ENCODE measurements at places on chromosomes 2 and 18.
A peak's percentile ranks its signal among the peaks of the same experiment; 100 is the strongest.

DNA sequence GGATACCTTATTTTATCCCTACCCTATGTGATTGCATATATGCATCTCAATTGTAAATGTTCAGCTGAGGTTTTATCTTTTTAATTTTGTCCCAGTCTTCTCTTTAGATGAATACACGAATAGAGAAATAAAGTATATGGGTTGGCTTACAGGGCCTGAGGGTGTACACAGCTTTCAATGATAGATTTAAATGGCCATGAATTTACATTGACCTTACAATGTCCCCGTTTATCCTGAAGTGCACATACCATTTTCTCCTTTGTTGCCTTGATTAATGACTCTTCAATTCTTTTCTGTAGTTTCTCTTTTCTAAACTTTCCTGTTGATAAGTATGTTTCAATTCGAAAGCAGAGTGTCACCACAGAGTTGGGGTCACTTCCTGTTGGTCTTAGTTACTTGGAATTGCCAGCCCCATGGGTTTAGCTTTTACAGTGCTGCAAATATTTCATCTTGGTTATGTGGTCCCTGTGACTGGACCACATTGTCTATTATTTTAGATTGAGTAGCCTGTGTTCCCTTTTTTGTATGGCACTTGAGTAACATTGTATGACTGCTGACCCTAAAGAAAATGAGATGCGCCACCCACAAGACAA lies 1616.3 kb upstream of the ACVR2A start:
- peak; percentile 52 for DNase-seq

DNA sequence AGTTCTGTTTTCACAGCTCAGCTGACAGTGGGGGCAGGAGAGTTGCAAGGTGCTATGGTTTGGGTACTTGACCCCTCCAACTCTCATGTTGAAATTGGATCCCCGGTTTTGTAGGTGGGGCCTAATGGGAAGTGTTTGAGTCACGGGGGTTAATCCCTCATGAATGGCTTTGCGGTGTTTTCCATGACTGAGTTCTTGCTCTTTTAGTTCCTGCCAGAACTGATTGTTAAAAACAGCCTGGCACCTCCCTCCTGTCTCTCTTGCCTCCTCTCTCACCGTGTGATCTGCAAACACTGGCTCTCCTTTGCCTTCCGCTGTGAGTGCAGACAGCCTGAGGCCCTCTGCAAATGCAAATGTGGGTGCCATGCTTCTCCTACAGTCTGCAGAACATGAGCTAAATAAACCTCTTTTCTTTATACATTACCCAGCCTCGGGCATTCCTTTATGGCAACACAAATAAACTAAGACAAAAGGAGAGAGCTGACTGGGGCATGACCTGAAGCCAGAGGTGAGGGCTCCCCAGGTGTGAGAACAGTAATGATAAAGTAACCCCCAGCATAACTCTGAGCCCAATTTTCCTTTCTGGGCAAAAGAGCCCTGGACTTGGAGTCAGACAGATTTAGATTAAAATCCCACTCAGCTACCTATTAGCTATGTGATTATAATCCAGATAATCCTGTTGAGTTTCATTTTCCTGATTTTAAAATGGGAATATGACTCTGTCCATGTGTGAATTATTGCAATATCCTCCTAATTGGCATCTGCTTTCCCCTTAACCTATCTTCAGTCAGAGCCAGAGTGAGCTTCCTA lies 64.9 kb upstream of the CAPN13 start:
- DNase-seq, result no peak

DNA sequence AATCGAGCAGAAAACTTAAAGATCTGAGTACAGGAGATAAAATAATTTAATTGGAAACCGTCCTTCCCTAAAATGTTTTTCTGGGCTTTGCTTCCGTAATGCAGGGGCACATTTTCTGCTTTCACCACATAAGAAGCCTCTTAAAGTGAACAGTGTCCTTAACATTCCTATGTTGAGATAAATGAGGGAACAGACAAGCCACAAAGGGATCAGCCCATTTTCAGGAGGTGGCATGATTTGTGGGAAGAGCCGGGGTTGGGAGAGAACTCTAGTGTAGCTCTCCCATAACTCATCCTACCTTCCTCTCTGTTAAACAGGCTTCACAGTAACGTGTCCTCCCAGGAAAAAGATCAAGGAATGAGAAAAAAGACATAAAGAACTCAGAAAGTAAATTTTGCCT lies 56.9 kb upstream of the ACVR1C start:
- DNase-seq, result no peak

GRCh38 chr2:225366731-225367130 lies 32.8 kb upstream of the NYAP2 start:
- DNase-seq, result no peak

DNA sequence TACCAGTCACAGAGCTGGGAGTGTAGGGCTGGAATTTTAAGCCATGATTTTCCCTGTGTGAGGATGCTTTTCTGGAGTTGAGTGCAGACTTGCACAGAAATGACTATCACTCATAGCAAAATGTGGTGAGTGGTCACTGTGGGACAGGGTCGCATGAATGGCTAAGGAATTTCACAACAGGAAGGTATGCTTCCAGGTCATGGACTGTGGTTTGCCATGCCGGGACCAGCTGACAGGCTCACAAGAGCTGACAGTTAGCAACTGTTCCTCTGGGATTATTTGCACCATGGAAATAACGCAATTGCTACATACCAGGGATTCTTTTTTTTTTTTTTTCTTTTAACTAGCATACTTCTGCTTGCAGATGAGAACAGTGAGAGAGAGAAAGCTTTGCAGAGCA lies 3.8 kb upstream of the UXS1 start:
- DNase-seq, result no peak

GRCh38 chr2:74768401-74768914 lies 65.5 kb upstream of the HK2 start:
- DNase-seq, result no peak

DNA sequence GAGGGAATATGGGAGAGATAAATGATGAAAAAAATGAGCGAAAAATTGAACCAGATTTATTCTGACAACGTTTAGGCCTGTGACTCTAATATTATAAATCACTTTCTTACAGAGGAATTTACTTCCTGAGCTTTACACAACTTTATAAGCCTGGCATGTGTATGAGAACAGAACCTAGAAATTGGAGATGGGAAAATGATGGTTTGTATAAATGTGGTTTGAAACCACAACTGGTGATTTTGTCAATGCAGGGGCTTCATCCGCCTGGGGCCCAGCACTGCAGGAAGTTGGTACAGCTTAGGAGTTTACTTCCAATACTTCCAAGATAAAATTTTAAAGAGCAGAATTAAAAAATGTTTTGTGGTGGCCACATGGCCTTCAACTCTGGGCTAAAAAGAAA lies 82.3 kb downstream of the VAPA start:
- no peak for DNase-seq

GRCh38 chr2:38553554-38553953 lies 49.2 kb downstream of the HNRNPLL start:
- DNase-seq, result no peak

- DNase-seq, result no peak
These were observed 190.1 kb downstream of the KLHL29 start for GRCh38 chr2:23574919-23575654.
